Activated CD4-positive, alpha-beta memory T cell treated with anti-CD3 and anti-CD28 coated beads for 36 hours (primary cell): ENCODE measurements at places on chromosomes 2 and 18. TPM values are rescaled to one million over a fixed set of nuclear protein-coding genes. Genes with fewer than 3 reads are reported as not detected.

GRCh38 chr2:136486115-136486514, 279.2 kb upstream of the THSD7B start:
- no peak for DNase-seq

The IL1RL2 gene
- 1.7 TPM for total RNA-seq

- no peak for DNase-seq
Measured at GRCh38 chr18:26646901-26647300, 98.5 kb upstream of the KCTD1 start.

GRCh38 chr18:31267823-31268481, 50.0 kb upstream of the DSG1 start:
- DNase-seq: no peak

The KRTCAP3 gene
- 5.4 TPM for total RNA-seq

DNA sequence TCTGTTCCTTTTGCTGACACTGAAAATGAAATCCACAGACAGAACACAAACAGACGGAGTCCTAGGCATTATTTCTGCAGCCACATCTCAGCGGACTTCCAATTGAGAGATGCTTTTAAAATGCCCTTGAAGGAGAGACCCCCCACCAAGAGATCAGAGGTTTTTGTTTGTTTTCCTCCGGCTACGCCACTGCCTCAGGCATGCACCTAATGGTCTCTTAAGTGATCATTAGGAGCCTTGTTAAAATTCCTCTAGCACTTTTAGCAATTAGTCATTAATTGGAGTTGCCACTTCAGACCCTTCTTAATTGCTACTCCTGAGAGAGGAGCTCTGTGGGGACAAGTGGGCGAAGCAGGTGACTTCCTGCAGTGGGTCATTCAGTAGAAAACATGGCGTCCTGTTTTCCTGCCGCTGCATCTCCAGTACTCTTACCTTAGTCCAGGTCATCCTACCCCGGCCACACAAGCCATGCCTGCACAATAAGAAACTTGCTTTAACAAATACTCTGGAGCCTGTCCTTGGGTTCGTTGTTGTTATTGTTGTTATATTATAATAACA, 257.7 kb upstream of the CHAC2 start:
- no peak for DNase-seq

- no peak for DNase-seq
Measured at GRCh38 chr2:74026687-74027241, 42.1 kb downstream of the TET3 start.

GRCh38 chr2:96819876-96820511, 3.9 kb downstream of the CNNM3 start:
- DNase-seq: no peak

DNA sequence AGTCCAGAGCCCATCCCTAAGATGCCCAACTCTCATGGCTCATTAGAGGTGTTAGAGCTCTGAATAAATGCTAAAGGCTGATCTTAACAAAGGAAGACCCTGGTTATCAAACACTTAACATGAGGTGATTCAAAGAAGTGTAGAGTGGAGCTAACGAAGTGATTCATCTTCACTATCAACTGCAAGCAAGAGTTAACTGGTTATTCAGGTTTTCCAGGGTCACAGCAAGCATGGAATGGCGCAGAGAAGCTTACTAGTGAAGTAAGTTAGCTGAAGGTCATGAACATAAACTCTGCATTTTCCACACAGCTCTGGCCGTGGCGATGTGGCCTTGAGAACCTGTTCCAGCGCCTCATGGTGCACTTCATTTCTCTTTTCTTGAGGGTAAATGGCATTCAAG, 17.0 kb downstream of the RND3 start:
- no peak for DNase-seq

GRCh38 chr18:34220081-34220815, 4.5 kb downstream of the NOL4 start:
- DNase-seq: no peak

DNA sequence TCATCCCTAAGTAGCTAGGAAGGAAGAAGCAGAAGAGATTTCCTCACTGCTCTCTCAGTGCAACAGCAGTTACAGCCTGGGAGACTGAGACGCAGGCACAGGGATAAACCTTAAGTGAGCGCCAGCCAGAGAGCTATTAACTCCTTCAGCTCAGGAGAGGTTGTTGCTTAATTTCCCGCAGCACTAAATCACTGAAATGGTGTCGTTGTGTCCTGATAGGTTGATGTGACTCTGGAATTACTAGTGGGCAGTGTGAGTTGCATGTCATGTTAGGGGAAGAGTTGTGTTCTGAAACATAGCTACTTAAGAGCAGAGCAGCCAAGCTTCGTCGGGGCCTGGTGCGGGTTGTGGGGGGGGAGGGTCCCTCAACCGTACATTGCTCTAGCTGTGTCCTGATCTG, 225.8 kb downstream of the NAPG start:
- no peak for DNase-seq

DNA sequence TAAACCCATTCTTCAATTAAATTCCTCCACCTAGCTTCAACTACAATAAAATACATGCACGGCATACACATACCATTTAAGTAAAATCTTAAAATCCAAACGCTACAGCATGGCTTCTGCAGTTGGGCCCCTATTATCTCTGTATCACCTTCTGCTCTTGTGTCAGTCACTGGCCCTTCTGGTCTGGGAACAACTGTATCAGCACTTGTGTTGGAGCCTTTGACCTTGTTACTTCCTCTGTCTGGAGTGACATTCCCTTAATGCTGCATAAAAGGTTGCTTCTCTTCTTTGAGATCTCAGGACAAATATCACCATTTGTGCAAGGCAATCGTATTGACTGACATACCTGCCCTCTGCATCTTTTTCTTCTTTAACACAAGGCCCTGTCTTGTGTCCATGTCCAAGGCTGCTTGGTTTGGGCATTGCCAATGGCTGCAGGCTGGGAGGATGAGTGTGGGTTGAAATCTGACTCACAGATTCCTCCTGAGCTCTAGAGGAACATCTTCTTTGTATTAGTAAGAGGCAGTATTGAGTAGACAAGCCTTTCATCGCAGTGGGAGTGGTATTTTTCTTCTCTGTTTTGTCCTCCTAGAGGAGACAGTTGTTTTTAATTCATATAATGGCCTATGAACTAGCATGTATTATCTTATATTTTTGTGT, 267.8 kb upstream of the TRIB2 start:
- peak; percentile 48 for DNase-seq

GRCh38 chr2:85888684-85889626, at the start of gene ST3GAL5:
ST3GAL5 (minus strand) TSS chr2:85888990; CDS start chr2:85888905, 85 bp downstream.
- peak; percentile 91 for DNase-seq

DNA sequence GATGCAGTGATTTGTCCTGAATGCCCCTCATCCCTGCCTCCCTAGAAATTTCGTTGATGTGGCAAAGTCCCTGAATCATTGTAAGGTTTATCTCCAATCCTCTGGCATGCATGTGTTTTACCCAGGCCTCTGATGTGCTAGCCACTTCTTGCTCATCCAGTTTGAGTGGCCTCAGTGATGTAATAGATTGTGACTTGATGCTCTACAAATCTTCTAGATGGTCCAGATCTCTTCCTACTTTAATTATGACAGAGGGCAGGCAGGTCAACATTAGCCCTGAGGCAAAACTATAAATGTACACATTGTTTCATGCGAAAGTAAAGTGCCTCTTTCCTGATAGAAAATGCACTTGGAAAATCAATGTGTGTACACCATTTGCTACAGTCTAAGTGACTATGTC, 54.5 kb downstream of the LONRF2 start:
- DNase-seq: no peak

The RUFY4 gene
- 0.93 TPM for total RNA-seq

DNA sequence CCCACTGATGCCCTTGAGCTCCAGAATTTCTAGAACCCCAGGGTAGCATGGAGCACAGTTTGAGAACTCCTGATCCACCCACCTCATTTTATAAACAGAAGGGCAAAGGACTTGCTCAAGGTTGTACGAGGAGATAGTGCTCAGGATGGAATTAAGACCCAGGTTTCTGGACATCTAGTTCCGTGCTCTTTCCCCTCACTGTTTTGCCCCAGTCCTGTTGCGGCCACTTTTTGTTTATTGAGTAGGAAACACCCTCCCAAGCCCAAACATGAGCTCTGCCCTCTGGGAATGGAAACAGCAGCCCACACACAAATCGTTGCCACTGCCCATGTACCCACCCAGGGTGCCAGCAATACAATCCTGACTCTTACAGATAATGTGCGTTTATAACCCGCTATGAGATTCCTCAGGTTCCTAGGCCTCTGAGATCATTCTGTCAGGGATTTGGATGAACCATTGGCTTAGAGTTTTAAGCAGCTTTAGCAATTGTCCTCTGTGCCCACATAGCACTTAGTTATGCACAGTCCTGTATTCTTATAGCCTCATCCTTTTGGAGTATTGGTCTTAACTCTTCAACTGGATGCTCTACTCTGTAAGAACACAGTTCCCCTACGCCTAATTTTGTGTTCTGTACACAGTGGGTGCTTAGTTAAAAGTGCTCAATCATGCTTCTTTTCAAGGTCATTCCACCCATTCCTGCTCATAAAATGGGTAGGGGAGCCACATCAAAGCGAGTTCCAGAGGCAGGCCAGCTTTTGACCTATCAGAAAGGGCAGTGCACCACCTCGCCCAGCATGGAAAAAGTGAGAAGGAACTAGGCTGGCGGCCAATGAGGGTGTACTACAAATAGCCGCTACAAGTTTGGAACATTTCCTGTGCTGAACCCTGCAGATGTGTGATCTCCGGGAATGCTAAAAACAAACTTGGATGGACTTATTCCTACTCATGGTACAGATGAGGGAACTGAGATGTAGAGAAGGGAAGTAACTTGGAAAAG, 60.3 kb upstream of the IGFBP2 start:
- no peak for DNase-seq

The ANKRD30B gene
- total RNA-seq: not detected

GRCh38 chr2:20540587-20541293, 93.9 kb downstream of the RHOB start:
- no peak for DNase-seq

- no peak for DNase-seq
Measured at GRCh38 chr18:42640160-42640559, 475.3 kb downstream of the RIT2 start.

- DNase-seq: no peak
Measured at GRCh38 chr2:97011977-97012569, 25.7 kb upstream of the FAM178B start.

The VAPA gene
- total RNA-seq: 159 TPM

DNA sequence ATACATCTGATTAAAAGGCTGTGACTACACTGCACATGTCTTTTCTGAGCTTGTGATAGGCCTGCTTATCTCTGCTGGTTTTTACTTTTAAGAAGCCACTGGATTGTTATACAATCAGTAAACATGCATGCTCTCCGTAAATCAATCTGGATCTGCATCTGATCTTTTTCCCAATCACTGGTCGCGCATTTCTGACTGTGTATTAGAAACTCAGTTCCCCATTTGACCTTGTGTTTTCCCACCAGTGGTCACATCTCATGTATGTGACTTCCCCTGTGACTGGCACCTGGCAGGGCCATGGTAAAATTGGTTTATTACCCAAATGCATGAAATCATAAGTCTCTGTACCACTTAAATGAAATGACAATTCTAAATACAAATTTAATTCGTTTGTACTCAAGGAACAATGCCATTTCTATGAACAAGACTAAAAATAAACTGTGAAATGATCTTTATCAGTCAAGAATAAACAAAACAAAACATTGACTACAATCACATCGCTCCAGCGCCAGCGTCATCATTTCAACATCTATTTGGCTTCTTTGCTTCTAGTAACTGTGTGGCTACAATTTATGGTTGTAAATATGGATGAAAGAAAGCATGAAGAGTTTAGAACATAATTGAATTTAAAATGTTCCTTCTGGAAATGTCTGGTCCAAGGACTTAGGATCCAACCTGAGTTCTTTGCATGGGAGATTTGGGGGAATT, 396.6 kb upstream of the TRIB2 start:
- no peak for DNase-seq

DNA sequence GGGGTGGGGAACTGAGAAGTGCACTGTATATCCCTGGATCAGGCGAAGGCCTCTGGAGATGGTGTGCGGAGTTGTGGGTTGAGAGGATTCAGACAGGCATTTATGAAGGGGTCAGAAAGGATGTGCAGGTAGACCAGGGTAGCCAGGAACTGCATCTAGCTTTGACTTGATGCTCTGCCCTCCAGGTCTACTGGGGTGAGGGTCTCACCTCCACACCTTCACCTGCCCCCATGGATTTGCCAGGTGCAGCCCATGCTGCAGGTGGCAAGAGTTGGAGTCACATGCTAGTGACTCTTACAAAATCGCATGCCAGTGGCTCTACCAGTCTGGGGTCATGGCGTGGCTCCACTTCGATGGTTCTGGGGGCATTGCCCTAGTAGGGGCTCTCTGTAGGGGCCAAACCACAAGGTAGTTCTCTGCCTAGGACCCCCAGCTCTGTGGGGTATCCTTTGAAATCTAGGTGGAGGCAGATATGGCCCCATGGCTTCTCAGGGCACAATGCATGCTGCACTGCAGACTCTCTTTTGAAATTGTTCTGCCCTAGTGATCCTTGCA, 18.9 kb upstream of the KCNF1 start:
- no peak for DNase-seq

GRCh38 chr2:219627103-219628100, at the start of gene SLC4A3:
SLC4A3 (plus strand) TSS chr2:219627630; CDS start chr2:219627993, 363 bp downstream.
- no peak for DNase-seq

GRCh38 chr2:176111309-176111663, 4.2 kb downstream of the HOXD11 start:
- peak; percentile 49 for DNase-seq
